ENCODE measurements at places on chromosomes 4 and X.

- DNase-seq = no peak
Observed at GRCh38 chr4:10732235-10732913, 47.8 kb upstream of the CLNK start.

- DNase-seq = peak; percentile 7
Observed at GRCh38 chr4:57410331-57411052, 300.3 kb upstream of the IGFBP7 start.

DNA sequence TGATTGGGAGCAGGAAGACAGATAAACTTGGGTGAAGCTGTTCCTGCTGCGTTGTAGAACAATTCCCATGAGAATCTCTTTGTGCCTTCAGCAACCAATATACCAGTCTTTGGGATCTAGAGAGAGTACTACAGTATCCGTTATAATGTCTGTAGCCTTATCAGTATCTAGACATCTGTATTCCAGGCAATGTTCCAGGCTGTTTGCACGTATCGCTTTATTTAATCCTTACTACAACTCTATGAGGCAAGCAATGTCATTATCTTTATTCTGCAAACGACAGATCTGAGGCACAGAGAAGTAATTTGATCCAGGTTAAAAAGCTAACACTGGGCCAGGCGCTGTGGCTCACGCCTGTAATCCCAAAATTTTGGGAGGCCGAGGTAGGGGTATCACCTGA, 251.6 kb downstream of the ARHGAP24 start:
- DNase-seq = no peak

- DNase-seq = peak; percentile 85
Observed at GRCh38 chr4:116361790-116362189, 723.6 kb downstream of the TRAM1L1 start.

DNA sequence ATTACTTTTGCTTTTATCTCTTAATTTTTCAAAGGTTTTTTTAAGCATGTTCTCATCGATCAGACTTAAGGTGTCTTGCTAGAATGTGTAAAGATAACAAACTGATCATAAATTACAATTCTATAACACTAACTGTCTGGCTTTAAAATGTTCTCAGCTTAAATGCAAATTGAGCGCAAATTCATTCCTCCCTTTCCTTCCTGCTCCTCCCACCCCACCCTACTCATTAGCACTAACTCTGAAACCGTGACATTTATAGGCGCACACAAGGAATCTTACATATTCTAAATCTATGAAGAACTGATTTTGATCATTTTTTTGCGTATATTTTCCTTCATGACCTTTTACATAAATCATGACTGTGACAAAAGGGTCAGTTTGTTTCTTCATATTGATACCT, 590.0 kb upstream of the DIAPH2 start:
- DNase-seq = no peak

DNA sequence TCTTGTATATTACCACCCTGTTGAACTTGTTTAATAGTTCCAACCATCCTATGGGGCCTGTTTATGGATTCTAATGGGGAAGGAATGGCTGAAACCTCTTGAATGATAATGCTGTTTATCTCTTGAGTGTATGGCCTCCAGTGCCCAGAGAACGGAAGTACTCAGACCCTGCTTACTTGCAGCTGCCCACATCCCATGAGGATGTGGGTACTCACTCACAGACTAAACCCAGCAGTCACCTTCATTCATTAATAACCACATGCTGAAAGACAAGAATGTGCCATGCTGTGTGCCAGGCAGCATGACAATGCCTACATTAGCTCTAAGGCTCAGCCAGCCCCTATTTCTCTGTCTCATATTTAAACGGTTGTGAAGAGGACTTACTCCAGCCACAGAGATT, 5.9 kb upstream of the ARMCX5 start:
- no peak for DNase-seq

- DNase-seq = no peak
Observed at GRCh38 chr4:87919941-87920340, 55.6 kb upstream of the SPP1 start.

DNA sequence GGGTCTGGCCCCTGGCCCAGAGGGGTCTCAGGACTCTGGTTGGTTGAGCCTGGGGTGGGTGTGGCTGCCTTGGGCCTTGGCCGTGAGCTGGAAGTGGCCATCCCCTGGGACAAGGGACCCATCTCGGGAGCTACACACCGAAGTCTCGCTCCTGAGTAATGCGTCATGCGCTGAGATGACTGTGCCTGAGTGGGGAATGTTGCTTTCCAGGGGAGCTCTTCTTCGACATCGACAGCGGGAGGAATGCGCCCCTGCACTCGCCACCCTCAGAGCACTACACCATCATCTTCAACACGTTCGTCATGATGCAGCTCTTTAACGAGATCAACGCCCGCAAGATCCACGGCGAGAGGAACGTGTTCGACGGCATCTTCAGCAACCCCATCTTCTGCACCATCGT, 38.5 kb downstream of the CCNQ start:
- DNase-seq = no peak

DNA sequence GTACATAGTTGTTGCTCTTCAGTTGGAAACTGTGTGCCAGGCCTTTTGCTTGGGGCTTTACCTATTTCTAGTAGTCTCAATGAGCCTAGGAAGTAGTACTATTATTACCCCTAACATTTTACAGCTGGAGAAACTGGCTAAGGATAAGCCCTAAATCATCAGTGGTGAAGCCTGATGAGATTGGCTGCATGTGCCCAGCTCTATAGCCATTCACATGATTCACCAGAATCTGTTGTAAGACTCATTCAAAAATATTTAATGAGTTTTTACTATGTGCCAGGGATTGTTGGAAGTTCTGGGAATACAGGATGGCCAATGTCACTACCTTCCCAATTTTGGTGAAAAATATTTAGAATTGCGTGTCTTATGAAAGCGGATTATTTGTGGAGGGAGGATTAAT, 2.8 kb downstream of the KIT start:
- DNase-seq = no peak

- DNase-seq = no peak
Observed at GRCh38 chrX:154375156-154375504, 696 bp upstream of the FLNA start.

- DNase-seq = no peak
Observed at GRCh38 chr4:10947898-10948297, 263.3 kb upstream of the CLNK start.

DNA sequence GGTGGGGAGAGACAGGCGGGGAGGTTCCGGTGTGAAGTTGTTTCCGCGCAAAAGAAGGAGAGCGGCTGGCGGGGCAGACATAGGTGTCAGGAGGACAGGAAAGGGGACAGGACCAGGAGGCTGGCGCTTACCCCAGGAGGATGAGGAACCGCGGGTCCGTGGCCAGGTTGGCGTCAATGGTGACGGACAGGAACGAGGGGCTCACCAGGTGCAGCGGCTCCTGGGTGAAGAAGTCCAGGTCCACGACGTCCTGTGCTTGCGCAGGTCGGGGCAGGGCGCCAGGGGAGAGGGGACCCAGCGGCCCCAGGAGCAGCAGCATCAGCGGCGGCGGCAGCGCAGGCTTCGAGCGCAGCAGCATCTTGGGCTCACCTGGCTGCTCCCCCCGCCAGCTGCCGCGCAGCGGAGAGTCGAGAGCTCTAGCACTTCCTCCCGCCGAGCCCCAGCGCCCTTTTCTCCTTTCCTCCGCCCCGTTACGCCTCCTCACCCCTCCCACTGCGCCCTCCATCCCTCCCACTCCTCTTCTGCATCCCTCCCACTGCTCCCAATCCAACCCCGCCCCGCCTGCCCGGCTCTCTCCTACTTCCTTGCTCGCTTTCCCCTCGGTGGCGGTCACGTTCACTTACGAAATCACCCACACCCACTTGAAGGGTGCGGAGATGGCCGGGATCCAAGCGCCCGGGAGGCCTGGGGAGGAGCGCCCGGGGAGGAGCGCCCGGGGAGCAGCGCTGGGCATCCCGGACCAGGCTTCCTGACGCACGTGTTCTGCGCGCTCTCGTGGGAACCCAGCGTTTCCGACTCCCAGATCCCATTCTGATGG, at the start of gene HPSE:
Gene HPSE (minus strand): TSS at position 424 of the 817 bp plus-strand sequence. CDS start 66 bp downstream, at position 358.
- no peak for DNase-seq

DNA sequence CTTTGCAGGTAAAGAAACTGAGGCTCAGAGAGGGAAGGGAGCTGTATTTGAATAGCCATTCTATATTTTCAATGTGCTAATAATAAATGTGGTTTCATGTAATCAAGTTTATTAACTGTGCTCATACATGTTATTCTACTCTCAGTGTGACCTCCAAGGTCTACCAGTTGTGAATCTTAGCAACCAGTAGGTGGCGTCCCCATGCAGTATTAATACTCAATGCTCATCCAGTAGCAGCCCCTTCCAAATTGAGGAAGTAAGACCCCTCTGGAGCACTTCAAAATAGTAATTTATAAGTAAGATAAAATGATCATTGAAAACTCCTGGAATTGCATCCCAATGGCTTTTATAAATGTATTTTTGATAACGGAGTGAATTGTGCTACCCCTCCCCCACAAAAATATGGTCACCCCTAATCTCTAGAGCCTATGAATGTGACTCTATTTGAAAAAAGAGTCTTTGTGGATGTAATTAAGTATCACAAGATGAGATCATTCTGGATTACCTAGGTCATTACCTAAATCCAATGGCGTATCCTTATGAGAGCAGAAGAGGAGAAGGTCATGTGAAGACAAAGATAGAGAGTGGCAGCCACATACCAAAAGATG, 20.4 kb upstream of the SEPSECS start:
- DNase-seq = peak; percentile 9

DNA sequence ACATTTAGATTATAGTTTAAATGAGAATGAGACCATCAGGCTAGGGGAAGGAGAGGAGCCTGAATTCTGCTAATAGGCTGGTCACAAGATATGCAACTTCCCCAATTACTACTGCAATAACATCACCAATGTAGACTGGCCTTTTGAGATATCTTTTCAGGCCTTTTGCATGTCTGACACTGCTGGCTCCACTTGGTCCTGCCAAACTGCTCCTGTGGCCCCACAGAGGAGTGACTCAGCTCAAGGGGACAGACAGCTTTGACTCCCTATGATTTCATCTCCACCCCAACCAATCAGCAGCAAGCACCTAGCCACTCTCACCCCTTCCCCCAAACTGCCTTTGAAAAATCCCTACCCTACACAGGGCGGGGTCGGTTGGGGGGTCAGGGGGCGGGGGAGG, 22.8 kb downstream of the GPRIN3 start:
- no peak for DNase-seq

DNA sequence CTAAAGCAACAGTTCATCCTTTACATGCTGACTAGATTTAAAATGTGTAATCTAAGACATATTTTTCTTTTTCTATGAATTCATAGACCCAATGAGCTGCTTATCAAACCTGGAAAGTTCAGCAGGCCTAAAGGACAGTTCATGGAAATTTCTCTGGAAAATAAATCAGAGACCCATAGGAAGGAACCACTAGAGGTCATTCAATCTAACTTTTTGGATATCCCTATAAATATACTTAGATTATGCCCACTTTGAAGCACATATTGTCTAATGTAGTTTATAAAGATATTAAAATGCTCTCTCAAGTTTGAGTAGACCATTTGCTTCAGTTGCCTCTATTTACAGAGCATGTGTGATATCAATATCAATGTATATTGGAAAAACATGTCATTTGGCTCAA, 473.0 kb downstream of the FAT4 start:
- no peak for DNase-seq

GRCh38 chrX:11040996-11041395, 70.1 kb upstream of the HCCS start:
- no peak for DNase-seq

DNA sequence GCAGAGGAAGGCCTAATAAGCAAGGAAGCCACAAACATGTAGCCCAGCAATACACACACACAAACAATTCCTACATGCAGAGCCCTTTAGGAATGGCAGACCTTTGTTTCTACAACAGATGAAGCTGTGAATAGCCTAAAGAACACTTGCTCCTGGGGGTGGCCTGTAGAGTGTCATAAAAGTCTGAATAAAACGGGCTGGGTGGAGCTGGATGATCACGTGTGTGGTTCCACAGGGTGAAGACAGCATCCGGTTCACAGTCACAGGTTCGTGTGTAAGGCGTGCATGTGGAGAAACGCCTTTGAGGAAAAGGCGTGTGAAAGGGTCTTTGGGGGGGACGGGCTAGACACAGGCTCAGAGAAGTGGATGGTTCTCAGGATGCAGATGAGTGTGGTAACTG, 156.1 kb downstream of the AFAP1 start:
- DNase-seq = no peak

DNA sequence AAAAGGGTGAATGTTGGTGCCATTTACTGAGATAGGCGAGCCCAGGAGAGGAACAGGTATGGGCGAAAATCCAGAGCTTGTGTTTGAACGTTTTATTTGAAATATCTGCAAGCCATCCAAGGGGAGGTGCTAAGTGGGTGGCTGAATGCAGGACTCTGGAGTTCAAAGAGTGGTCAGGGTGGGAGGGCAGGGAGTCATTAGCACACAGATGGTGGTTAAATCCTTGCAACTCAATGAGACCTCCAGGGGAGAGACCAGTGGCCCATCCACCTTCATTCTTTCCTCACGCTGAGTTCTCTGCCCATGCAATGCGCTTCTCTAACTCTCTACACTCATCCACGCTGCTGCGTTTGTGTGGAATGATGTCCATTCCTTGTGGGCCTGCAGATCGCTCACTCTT, 101.1 kb downstream of the VCX3B start:
- DNase-seq = no peak

GRCh38 chr4:181504924-181505323, 738.3 kb upstream of the TENM3 start:
- DNase-seq = no peak

DNA sequence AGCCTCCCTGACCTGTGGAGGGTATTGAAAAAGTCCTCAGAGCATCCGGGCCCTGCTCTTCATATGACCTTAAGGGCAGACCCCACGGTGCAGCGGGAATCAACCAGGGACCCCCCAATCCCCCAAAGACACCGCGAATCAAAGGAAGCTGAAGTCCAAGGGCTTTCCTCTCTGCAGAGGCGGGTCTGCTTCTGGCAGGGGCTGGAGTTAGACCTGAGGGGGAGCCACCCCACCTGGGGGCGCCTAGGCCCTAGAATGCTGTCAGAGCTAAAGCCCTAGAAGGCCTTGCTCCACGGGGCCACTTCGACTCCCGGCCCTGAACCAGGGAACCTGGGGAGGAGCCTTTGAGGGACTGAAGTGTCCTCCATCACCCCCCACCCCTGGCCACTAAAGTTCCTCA, 2.8 kb upstream of the HAUS7 start:
- no peak for DNase-seq
